IPS-NIHi11 (cell line): ENCODE measurements at places on chromosomes 16 and 17.
A peak's percentile ranks its signal among the peaks of the same experiment; 100 is the strongest.

DNA sequence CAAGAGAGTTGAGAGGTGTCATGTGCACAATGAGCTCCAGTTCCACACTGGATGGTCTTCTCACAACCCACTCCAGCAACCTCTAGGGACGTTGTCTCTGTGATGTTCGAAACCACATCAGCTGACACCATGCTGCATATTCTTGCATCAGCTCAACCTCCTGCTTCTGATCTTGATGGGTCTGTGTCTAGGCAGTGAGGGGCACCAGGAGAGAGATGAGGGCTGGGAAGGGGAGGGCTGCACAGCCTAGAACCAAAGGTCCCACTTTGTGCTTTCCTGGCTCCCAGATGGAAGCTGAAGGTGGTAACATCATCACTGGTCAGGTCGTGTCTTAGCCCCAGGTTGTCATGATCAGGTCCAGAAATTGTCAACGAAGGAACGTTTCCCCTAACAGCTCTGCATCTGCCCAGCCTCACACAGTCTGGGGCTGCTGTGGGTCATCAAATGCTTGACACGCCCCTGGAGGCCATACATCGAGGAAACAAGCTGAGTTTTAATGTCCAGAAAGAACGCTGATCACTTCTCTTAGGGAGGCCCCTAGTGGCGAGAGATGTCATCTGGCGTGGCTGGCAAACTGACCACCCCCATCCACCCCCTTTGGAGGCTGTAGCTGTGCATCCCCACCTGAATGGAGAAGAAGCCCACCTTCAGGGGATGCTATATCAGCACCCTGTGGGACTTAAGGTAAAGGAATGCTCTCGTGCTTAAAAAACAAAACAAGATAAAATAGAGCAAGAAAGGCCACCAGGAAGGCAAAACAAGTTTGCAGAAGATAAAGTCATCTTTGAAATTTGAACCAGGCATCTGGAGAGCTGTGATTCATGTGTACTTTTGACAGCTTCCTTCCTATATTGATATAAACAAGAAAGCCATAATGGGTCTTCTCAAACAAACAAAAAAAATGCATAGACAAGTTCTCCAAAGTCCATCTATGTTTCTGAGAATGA lies 58.3 kb downstream of the WIPI1 start:
- DNase-seq = peak; percentile 91

DNA sequence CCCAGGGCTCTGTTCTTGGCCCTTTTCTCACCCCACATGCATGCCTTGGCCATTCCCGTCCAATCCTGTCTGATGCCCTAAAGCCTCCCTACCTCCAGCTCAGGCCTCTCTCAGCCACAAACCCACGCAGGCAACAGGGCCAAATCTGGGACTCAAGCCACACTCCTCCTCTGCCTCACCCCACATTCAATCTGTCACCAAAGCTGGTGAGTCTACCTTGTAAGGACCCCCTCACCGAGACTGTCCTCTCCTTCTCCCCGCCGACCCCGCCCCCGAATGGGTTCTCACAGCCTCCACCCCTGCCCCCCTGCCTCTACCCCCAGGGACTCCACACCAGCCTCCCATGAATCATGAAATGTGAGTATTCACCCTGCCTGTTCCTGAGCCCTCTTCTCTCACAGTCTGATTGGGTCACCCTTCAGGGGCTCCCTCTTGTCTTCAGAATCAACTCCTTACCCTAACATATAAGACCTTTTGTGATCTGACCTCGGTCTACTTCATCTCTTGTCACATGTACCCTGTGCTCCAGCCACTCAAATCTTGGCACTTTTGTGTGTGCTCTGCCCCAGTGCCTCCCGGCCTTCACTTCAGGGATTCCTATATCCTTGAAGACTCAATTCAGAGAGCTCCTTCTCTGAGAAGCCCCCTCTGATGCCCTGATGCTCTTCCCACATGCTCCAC lies 10.7 kb downstream of the EPOP start:
- no peak for DNase-seq

- DNase-seq = no peak
These were observed 2.3 kb downstream of the ALDH3A2 start for GRCh38 chr17:19650826-19651225.

GRCh38 chr16:12406158-12406557 lies 397.5 kb downstream of the CPPED1 start:
- no peak for DNase-seq

GRCh38 chr17:77419547-77420094 lies 278.9 kb downstream of the SEC14L1 start:
- peak; percentile 82 for DNase-seq
